T-cell (primary cell): ENCODE measurements at places on chromosomes 1 and 21.

DNA sequence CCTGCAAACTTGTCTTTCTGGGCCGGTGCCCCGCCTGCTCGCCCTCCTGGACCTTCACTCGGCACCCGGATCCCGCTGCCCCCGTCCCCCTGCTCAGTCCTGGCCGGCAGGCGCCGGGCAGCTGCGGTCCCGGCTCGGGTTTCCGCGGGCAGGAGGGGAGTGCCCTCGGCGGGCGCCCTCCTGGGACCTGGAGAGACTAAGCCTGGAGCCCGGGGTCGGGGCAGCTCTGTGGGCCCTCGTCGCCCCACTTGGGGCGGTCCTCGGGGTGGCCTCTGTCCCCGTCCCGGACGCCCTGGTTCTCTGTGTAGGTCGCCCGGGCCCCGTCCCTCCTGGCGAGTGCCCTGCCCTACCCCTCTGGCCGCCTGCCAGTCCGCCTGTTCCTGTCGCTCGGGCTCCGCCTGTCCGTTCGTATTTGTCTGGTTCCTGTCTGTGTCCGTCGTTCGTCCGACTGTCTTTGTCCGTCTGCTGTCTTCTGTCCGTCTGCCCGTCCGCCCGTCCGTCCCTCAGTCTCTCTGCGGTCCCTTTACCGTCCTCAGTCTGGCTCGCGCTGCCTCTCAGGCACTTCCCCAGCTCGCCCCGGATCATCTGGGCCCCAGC lies 490 bp downstream of the SERINC2 start:
- no peak for DNase-seq

DNA sequence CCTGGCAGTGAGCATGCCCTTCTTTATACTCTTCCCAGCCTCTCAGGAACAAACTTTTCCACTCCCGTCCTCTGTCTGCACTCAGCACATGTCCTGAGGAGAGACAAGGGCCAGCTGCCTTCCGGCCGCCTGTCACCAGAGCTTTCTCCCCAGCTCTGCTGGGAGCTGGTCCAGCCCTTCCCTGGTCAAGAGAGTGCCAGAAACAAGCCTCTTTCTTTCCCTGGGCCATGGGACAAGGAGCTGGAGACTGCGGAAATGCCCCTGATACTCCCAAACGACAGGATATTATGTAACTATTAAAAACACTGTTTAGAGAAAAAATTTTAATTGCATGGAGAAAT lies 10.4 kb downstream of the LAMB3 start:
- no peak for DNase-seq

DNA sequence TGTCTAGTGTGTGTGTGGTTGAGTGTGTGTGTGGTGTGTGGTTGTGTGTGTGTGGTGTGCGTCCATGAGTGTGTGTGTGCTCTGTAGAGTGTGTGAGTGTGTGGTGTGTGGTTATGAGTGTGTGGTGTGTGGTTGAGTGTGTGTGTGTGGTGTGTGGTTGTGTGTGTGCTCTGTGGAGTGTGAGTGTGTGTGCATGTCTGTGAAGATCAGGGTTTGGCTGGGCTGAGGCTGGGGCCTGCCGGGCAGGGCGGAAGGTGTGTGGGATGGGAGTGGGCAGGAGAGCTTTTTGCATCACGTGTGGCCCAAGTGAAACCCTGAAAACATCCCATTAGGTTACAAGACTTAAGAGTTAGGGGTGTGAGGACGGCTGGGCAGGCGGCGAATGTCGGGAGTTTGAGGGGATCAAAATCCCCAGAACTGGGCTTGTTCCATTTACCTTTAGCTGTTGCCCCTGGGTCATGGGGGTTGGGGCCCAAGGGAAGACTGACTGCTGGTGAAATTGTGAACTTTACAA lies 2.9 kb upstream of the FCMR start:
- no peak for DNase-seq

DNA sequence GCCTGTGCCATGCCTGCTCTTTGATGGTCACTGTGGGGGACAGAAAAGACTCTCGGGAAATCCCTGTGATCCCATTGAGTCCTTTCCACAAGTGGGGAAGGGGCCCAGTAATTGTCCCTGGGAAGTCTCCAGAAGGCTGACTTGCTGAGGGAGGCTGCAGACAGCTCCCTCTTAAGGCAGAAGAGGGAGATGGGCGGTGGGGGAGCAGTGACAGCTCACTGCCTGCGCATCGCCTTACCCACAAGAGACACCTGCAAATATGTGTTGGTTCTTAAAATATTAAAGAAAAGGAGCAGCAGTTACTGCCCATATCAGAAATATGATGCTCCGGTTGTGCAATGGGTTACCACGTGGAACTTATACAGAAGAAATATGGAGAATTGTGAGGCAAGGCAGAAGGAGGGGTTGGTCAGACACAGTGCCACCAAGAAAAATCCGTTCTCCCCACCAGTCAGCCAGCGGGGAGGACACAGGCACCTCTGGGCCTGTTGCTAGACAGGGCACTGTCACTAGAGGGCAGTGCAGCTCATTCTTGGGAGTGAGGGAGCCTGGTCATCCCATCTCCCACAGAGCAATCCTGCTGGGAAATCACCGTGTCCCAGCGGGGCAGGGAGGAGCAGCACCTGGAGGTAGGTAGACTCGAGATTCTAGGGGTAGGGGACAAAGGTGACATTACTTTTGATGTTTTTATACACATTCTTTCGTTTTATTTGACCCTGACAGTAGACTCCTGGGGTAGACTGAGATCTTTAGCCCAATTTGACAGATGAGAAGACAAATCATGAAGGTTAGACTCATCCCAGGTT lies 6.9 kb upstream of the CAMK1G start:
- DNase-seq, result peak; percentile 50

GRCh38 chr1:55131218-55131617 lies 83.9 kb downstream of the USP24 start:
- DNase-seq, result no peak

- no peak for DNase-seq
These were observed 44.5 kb upstream of the OSBPL9 start for GRCh38 chr1:51572365-51572764.
